Activated T-helper 2 cell treated with anti-CD3 and anti-CD28 coated beads, Interferon-gamma antibody, Interleukin-2, Interleukin-4, amounts not matched to agents 10 μg/mL and 5 μg/mL and 100 μg/mL, durations not matched to agents 14 hours and 24 hours and 36 hours (primary cell): ENCODE measurements at places on chromosomes 13 and 19. TPM values are rescaled to one million over a fixed set of nuclear protein-coding genes. Genes with fewer than 3 reads are reported as not detected.

The MAB21L1 gene
- 0.07 TPM in 2 replicates for total RNA-seq

The EFNB2 gene
- total RNA-seq = 0.21 and 0.25 TPM in 2 replicates

DNA sequence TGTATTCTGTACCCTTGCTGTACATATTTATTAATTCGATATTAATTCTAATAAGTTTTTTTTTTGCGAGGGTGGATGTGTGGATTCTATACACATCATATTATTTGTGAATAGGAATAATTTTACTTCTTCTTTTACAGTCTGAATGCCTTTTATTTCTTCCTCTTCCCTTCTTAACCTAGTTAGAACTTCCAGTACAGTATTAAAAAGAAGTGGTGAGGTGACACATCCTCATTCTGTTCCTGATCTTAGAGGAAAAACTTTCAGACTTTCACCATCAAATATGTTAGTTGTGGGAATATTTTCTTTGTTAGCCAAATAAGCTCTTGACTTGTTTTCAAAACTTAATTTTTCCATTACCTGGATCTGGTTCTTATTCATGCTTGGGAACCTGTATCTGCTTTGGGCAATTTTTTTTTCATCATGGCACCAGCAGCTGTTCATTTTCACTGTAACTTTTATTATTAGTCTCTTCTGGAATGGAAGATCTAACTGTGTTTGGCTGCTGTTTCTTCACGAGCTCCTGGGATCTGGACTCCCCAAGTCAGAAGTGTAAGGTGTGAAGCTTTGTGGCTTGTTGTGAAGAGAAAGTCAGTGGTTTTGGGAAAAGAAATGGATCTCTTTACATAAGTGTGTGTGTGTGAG lies 33.1 kb downstream of the RGCC start:
- no peaks in the 10 kb centered on the region for H3K36me3 ChIP-seq
- H3K27me3 ChIP-seq = no peaks in the 10 kb centered on the region
- no peak overlapping the region for H3K27ac ChIP-seq
- no peak for DNase-seq

GRCh38 chr19:42191855-42192254 lies 25.6 kb downstream of the DEDD2 start:
- no peak for DNase-seq
- H3K36me3 ChIP-seq = peaks cover 25% of the 10 kb centered on the region
- no peak overlapping the region for H3K4me3 ChIP-seq
- peaks cover 25% of the 10 kb centered on the region for H3K4me1 ChIP-seq
- H3K27me3 ChIP-seq = no peaks in the 10 kb centered on the region

- no peak overlapping the region for H3K4me3 ChIP-seq
- no peaks in the 10 kb centered on the region for H3K36me3 ChIP-seq
- H3K27ac ChIP-seq = no peak overlapping the region
- H3K4me1 ChIP-seq = peaks cover 2% of the 10 kb centered on the region
Measured at GRCh38 chr19:5572556-5573286, 5.0 kb upstream of the TINCR start.
